ENCODE measurements at places on chromosomes 2 and 18. TPM values are rescaled to one million over a fixed set of nuclear protein-coding genes. Genes with fewer than 3 reads are reported as not detected.

DNA sequence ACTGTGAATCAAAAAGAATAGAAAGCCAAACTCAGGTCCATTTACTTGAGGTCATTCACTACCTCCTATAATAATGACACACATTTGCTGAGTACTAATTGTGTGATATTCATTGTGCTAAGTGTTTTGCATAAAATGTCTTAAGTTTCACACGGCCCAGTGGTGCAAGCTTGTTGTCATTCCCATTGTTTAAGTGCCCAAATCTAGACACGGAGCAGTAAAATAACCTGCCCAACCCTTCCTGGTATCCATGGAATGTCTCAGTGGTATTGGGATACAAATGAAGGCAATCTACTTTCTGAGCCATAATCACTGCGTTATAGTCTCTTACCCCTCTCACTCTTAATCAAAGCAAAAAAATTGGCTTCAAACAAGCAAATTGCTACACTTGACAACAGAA, 233.3 kb downstream of the NCKAP5 start:
- no peak overlapping the region for H3K27ac ChIP-seq
- no peaks in the 10 kb centered on the region for H3K4me1 ChIP-seq
- no peak overlapping the region for H3K4me3 ChIP-seq
- no peak for DNase-seq

DNA sequence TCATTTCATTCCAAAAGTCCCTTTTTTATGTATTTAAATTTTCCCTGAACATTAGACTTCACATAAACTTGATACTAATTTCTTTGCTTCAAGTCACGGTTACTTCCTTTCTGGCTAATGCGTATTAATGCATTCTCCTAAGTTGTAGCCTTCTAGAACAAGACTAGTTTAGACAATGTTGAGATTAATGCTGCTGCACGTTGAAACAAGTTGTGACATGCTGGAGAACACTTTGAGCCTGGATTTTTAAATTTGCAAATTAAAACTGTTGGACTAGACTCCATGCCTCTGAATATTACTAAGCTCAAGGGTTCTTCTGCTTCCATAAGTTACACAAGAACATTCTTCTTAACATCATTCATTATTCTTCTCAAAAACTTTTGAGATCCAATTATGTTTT, 29.1 kb downstream of the ID2 start:
- peaks cover 5% of the 10 kb centered on the region for H3K27me3 ChIP-seq
- no peak for DNase-seq
- no peak overlapping the region for H3K4me3 ChIP-seq
- peaks cover 3% of the 10 kb centered on the region for H3K36me3 ChIP-seq
- H3K27ac ChIP-seq: no peak overlapping the region

DNA sequence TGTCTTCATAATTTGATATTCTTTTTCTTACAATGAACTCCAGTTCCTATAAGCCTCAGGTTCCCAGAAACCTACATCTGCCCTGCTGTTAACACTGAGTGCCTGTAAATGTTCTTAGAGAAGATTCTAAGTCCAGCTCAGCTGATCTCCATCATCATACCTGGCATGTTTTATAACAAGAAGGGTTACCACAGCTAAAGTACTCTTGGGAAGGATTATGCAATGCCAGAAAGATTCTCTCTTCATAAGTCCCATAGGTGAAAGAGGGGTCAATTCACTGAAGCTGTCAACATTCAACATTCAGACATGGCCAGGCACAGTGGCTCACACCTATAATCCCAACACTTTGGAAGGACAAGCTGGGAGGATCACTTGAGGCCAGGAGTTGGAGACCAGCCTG, 31.3 kb upstream of the PTPN4 start:
- no peak overlapping the region for H3K27ac ChIP-seq
- DNase-seq: no peak
- peaks cover 7% of the 10 kb centered on the region for H3K4me1 ChIP-seq
- no peak overlapping the region for H3K4me3 ChIP-seq

DNA sequence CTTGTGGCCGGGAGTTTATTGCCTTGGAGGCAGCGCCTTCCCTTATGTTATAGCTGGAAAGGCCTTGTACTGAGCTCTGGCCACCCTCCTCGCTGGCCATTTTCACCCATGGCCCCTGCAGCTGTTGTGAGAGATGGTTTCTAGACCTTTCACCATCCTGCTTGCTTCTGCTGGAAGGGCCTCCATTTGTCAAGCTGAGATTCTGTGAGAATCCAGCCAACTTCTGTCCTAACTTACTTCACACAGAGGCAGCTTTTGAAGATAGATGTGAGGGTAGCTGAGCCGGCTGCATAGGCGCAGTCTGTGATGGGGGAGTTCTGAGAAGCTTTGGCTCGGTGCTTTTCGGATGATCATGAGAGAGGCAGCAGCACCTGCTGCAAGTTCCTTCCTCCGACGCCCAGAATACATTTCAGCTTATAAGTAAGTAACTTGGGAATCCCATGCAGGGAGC, 8.7 kb downstream of the CTIF start:
- peaks cover 9% of the 10 kb centered on the region for H3K4me1 ChIP-seq
- no peak overlapping the region for H3K4me3 ChIP-seq
- no peaks in the 10 kb centered on the region for H3K36me3 ChIP-seq
- peaks cover 13% of the 10 kb centered on the region for H3K27me3 ChIP-seq
- no peak overlapping the region for H3K27ac ChIP-seq

DNA sequence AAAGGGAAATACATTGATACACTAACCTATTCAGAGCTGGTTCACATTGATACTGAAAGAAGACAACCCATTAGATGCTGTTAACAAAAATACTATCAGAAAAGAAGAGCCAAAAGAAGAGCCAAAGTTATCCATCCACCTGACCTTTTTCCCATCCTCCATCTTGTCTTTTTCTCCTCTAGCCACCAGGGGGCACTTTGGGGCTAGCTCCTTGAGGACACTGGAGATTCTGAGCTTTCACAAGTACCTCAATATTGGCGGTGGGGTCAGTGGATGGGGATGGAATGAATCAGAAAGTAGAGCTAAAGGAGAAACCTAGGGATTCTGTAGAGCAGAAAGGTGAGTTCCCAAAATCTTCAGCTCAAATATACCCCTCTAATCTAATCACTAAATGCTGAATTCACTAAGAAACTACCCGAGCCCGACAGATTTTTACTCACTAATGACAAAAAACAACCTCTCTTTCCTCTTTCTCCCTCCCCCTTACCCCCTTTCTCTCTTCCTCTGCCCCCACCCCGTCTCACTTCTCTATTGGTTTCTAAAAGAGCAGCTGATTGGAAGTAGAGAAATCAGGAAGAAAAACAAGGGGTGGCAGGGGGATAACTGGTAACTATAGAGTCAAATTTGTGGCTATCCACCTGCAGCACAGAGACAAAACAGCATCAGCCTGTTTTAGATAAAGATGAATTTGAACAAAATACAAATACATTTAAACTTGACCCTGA, 203.3 kb downstream of the TCF4 start:
- no peaks in the 10 kb centered on the region for H3K27me3 ChIP-seq
- no peak overlapping the region for H3K4me3 ChIP-seq
- no peaks in the 10 kb centered on the region for H3K36me3 ChIP-seq
- H3K27ac ChIP-seq: no peak overlapping the region
- no peak for DNase-seq

DNA sequence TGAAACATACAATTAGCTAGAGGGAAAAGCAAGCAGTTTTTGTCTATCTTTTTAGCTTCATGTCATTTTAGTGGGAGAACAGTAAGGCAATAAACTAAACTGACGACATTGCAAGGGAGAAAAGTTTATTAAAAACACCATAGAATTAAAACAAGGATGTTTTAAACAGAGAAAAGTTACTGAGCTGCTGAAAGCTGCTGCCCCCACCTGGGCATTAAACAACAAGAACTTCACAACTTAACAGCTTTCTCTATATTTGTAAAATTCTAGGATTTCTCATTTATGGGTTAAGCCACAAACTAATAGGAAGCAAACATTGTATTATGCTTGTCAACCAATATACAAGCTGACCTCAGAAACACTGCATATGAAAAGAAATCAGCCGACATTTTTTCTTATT, 289.2 kb downstream of the ERBB4 start:
- no peaks in the 10 kb centered on the region for H3K4me1 ChIP-seq
- DNase-seq: no peak
- no peak overlapping the region for H3K27ac ChIP-seq

- H3K36me3 ChIP-seq: no peaks in the 10 kb centered on the region
- H3K27me3 ChIP-seq: no peaks in the 10 kb centered on the region
- H3K4me3 ChIP-seq: no peak overlapping the region
- DNase-seq: no peak
These were observed 943.8 kb downstream of the LRP1B start for GRCh38 chr2:141187075-141187439.

- peaks cover 7% of the 10 kb centered on the region for H3K4me1 ChIP-seq
- no peaks in the 10 kb centered on the region for H3K36me3 ChIP-seq
- DNase-seq: peak; percentile 57
- no peak overlapping the region for H3K27ac ChIP-seq
- H3K27me3 ChIP-seq: peaks cover 89% of the 10 kb centered on the region
These were observed 19.2 kb downstream of the POU3F3 start for GRCh38 chr2:104872866-104873688.

GRCh38 chr2:195392446-195393336, 264.3 kb upstream of the SLC39A10 start:
- no peak overlapping the region for H3K27ac ChIP-seq
- H3K4me3 ChIP-seq: no peak overlapping the region
- no peak for DNase-seq
- H3K36me3 ChIP-seq: peaks cover 17% of the 10 kb centered on the region

GRCh38 chr18:74944676-74945075, 264.3 kb downstream of the PTGR3 start:
- no peaks in the 10 kb centered on the region for H3K4me1 ChIP-seq
- no peak overlapping the region for H3K27ac ChIP-seq
- no peaks in the 10 kb centered on the region for H3K36me3 ChIP-seq
- no peaks in the 10 kb centered on the region for H3K27me3 ChIP-seq
- H3K4me3 ChIP-seq: no peak overlapping the region

DNA sequence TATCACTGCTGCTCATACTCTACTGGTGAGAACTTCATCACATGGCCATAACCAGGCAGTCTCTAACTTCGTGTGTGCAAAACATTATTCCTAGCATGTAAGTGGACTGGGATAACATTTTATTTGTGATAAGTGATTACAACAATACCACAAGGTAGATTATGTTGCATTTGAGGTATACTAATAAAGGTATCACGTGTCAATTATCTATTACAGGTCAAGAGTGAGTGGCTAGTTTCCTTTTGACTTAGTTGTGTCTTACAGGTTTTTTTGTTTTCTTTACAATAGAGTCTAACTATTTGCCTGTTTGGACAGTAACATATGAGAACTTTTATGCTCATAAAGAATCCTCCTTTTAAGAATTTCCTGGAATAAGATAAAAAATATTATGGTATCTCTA, 67.2 kb upstream of the DSC1 start:
- H3K4me1 ChIP-seq: no peaks in the 10 kb centered on the region
- DNase-seq: no peak
- H3K27ac ChIP-seq: no peak overlapping the region
- no peak overlapping the region for H3K4me3 ChIP-seq
- H3K27me3 ChIP-seq: no peaks in the 10 kb centered on the region
- no peaks in the 10 kb centered on the region for H3K36me3 ChIP-seq

The MPHOSPH10 gene
- 37.2 TPM for total RNA-seq

The CFC1 gene
- not detected for total RNA-seq

The C2orf81 gene
- 5.8 TPM for total RNA-seq

The NGEF gene
- not detected for total RNA-seq

The MLPH gene
- total RNA-seq: not detected
